ENCODE measurements at places on chromosomes 1 and 21. TPM values are rescaled to one million over a fixed set of nuclear protein-coding genes. Genes with fewer than 3 reads are reported as not detected.

The C1QB gene
- total RNA-seq: not detected

The AADACL3 gene
- total RNA-seq: not detected

The EFNA3 gene
- total RNA-seq: 3.5 TPM

The SPTA1 gene
- total RNA-seq: not detected

The SLAMF6 gene
- not detected for total RNA-seq

The SPRR2F gene
- not detected for total RNA-seq

The CLIC4 gene
- total RNA-seq: 169 TPM

The VWA5B1 gene
- total RNA-seq: not detected

The GUK1 gene
- total RNA-seq: 114 TPM

The KRTAP24-1 gene
- total RNA-seq: not detected

The EPS8L3 gene
- total RNA-seq: not detected

The PDPN gene
- not detected for total RNA-seq

The KRTAP19-1 gene
- not detected for total RNA-seq

The MEX3A gene
- total RNA-seq: 22.3 TPM

The VPS13D gene
- 32.4 TPM for total RNA-seq

The RNU5D-1 gene
- total RNA-seq: not detected

The FCER1G gene
- 0.28 TPM for total RNA-seq

The TSPEAR gene
- not detected for total RNA-seq

The BEST4 gene
- total RNA-seq: not detected

The KLHL12 gene
- total RNA-seq: 33.9 TPM

The DNAJC28 gene
- total RNA-seq: 2.0 TPM

The FAM43B gene
- total RNA-seq: 0.73 TPM

The HPDL gene
- total RNA-seq: not detected

The SYPL2 gene
- total RNA-seq: 0.65 TPM

The RBM11 gene
- not detected for total RNA-seq

The CFAP74 gene
- total RNA-seq: not detected

The ESRRG gene
- 1.0 TPM for total RNA-seq

The MAP10 gene
- total RNA-seq: not detected

The VWA1 gene
- 0.58 TPM for total RNA-seq

The SPRTN gene
- 22.5 TPM for total RNA-seq

The BRDT gene
- not detected for total RNA-seq

The MXRA8 gene
- total RNA-seq: 11.3 TPM

The KIAA1614 gene
- 59.9 TPM for total RNA-seq

The MYBPHL gene
- total RNA-seq: 5.9 TPM

The HSD3B1 gene
- not detected for total RNA-seq

The MAST2 gene
- 46.5 TPM for total RNA-seq

The ARHGAP29 gene
- 18.4 TPM for total RNA-seq

The FMO5 gene
- total RNA-seq: not detected

The DDR2 gene
- total RNA-seq: 41.1 TPM

The LEPR gene
- 1.4 TPM for total RNA-seq

The CACYBP gene
- total RNA-seq: 441 TPM

The CENPS gene
- total RNA-seq: 16.1 TPM

The AGPAT3 gene
- 18.3 TPM for total RNA-seq

The TSPAN2 gene
- total RNA-seq: 0.02 TPM

All from SJCRH30 (cell line).